ENCODE measurements at places on chromosomes 6 and 20. TPM values are rescaled to one million over a fixed set of nuclear protein-coding genes. Genes with fewer than 3 reads are reported as not detected.
A peak's percentile ranks its signal among the peaks of the same experiment; 100 is the strongest.

DNA sequence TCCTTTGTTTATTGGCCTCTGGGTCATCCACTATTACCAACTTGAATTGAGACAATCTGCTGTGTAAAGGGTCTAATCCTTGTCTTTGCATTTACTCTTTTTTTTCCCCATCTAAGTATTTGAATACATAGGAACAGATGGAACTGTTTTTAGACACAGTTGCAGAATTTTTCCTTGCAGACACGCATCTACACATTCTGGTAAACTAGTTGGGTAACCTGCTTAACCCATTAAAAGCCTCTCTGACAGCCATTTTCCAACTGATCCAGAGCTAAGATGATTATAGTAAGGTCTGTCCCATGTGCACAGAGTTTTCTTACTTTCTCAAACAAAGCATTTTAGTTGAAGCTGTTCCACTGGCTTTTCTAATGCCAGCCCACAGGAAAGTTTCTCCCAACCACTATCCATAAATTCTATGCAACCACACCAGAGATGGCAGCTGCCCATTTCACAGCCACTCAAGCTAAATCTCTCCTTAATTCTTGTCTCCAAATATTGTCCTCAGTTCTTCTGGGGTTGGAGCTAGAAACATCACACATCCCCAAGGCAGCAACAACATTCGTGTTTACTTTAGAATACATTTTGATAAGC is 492.1 kb downstream of the MAFB start:
- no peak for DNase-seq

GRCh38 chr6:14386263-14386662 is 268.7 kb downstream of the CD83 start:
- DNase-seq = no peak

DNA sequence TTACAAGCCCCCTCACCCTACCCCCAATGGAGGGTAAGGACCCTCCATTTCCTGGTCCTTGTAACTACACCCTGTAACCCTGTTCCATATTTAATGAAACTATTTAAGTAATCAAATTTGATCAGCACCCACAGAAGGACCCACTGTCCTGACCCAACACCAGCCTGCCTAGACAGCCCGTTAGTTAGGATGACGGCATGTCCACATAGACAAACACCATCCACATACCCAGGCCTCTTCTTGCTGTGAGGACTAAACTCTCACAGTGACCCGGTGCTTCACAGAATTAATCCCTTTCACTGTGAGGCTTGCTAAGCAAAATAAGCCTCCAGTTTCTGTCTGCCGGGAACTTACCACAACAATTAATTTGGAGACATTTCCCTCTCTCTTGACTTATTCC is 32.8 kb upstream of the FOXQ1 start:
- no peak for DNase-seq

GRCh38 chr6:79257381-79258205 is 23.1 kb upstream of the HMGN3 start:
- DNase-seq = no peak

- no peak for DNase-seq
Observed at GRCh38 chr6:30547454-30547853, 8.8 kb downstream of the GNL1 start.

- no peak for DNase-seq
Observed at GRCh38 chr6:26388441-26388840, 5.5 kb downstream of the BTN2A2 start.

- no peak for DNase-seq
Observed at GRCh38 chr6:127423921-127424320, 35.3 kb downstream of the KIAA0408 start.

DNA sequence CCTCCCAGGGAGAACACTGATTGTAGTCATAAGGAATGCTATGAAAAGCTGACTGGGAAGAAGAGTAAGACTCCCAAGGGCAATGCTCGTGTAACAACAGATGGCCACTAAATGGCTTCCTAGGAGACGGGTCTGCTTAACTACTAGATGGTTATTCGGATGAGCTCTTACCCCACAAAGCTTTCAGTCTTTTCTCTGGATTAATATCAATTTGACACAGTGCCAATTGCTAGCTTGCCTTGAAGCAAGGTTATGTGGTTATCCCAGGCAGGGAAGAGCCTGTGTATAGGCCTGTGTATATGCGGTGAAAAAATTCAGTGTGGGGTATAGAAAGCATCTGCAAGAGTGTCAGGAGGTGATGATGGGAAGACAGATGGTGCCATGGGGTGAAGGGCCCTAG is 86.4 kb upstream of the NOX3 start:
- no peak for DNase-seq

- no peak for DNase-seq
Observed at GRCh38 chr6:42440778-42441696, 10.7 kb downstream of the TRERF1 start.

DNA sequence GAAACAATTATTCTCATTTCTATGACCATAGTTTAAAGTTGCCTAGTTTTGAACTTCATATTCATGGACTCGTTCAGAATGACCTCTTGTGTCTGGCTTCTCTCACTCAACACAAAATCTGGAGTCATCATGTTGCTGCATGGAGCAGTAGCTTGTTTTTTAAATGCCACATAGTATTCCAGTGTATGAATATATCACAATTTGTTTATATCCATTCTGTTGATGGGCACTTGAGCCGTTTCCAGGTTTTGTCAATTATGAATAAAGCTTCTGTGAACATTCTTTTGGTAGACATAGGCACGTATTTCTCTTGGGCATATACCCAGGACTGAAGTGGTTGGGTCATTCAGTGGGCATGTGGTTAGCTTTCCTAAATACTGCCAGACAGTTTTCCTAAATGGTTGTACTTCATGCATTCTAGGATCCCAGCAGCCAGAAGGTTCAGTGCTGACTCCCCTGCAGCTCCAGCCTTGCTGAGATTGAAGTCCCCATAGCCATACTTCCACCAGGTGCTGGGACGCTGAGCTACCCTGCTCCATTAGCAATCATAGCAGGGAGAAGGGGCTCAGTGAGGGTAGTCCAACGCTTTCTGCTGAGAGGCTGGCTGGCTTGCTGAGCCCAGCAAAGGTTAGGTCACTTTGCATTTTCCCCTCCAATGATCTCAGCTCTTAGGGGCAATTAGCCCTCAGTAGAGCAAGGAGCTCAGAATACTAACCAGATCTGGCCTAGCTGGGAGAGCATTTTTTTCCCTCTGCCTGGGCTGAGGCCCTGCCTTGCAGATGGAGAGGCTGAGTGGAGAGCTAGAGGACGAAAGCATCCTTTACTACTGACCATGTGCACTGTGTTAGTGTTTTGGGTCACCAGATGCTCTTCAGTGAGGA is 35.7 kb upstream of the CTNNBL1 start:
- no peak for DNase-seq

- no peak for DNase-seq
Observed at GRCh38 chr6:70145178-70145577, 157.7 kb downstream of the COL9A1 start.

DNA sequence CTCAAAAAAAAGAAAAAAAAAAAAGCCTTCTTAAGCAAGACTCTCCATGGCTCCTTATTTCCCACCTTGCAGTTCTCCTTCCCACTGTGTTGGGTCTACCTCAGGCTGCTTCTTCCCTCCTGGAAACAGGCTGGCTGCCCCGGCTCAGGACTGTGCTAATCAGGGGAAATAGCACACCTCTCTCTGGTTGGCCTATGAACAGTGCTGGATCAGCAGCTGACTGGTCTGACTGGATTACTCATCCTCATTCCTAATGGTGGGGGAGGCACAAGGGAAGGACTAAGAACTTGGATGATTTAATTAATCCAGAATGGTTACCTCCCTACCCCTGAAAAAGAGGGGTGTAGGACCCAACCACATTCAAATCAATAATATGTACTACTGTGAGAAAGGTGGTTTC is 3.9 kb upstream of the SRSF3 start:
- no peak for DNase-seq

- DNase-seq = no peak
Observed at GRCh38 chr6:44508646-44509045, 121.1 kb downstream of the CDC5L start.

DNA sequence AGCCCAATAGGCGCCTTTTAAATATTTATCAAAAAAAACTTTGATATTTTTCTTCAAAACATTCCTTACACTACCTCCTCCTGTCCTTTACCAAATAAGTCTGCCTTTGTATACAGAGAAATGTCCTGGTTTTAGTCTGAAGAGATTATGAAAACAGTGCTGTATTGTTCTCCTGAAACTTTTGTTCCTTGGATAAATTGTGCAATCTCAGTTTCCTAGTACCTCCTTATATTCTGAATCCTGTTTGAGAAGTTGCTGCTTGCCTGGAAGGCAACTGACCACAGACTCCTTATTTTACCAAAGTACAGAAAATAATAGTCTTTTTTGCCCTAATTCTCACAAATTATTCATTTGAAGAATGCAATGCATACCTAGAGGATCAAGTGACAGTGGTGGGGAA is 349.5 kb downstream of the EPHA7 start:
- DNase-seq = no peak

GRCh38 chr6:143539734-143540133 is 28.2 kb upstream of the FUCA2 start:
- no peak for DNase-seq

GRCh38 chr20:3908667-3909066 is 19.5 kb downstream of the PANK2 start:
- peak; percentile 81 for DNase-seq

ABHD16B gene
- not detected for total RNA-seq

C6orf52 gene
- total RNA-seq = not detected

RSPO3 gene
- 0.57 TPM for total RNA-seq

ENPP4 gene
- 21.3 TPM for total RNA-seq

DYNLT2 gene
- total RNA-seq = 0.62 TPM

All from left ventricle myocardium superior (tissue), 1 donor.